ENCODE measurements at places on chromosomes 1 and 21. TPM values are rescaled to one million over a fixed set of nuclear protein-coding genes. Genes with fewer than 3 reads are reported as not detected.

GRCh38 chr21:35179990-35180540 lies 131.0 kb upstream of the RUNX1 start:
- DNase-seq: no peak

GRCh38 chr1:110176299-110176956 lies 26.1 kb downstream of the SLC6A17 start:
- no peak overlapping the region for H3K4me3 ChIP-seq
- H3K27me3 ChIP-seq: no peaks in the 10 kb centered on the region

- H3K27me3 ChIP-seq: no peaks in the 10 kb centered on the region
- no peak overlapping the region for H3K4me3 ChIP-seq
- no peaks in the 10 kb centered on the region for H3K36me3 ChIP-seq
Observed at GRCh38 chr1:25037174-25038074, 107.3 kb upstream of the RUNX3 start.

- no peak for DNase-seq
- no peaks in the 10 kb centered on the region for H3K27me3 ChIP-seq
- H3K36me3 ChIP-seq: no peaks in the 10 kb centered on the region
- no peaks in the 10 kb centered on the region for H3K4me1 ChIP-seq
- H3K4me3 ChIP-seq: no peak overlapping the region
Observed at GRCh38 chr1:24364975-24365678, 46.0 kb downstream of the GRHL3 start.

DNA sequence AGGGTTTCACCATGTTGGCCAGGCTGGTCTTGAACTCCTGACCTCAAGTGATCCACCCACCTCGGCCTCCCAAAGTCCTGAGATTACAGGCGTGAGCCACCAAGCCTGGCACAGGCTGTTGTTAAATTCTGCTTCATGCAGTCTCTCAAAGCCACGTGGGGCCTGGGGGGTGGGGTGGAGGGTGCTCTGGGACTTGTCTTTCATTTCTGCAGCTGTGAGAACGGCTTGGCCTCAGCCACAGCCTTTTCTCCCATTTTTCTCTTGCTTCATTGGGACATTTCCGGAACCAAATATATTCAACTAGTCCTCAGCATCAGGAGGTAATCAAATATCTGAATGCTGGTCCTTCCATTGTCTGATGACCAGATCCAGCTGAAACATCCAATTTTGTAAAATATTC lies 27.6 kb upstream of the KCNE2 start:
- no peaks in the 10 kb centered on the region for H3K4me1 ChIP-seq
- H3K4me3 ChIP-seq: no peak overlapping the region
- no peak overlapping the region for H3K27ac ChIP-seq
- DNase-seq: no peak
- H3K36me3 ChIP-seq: no peaks in the 10 kb centered on the region

PROK1 gene
- not detected for total RNA-seq

DNA sequence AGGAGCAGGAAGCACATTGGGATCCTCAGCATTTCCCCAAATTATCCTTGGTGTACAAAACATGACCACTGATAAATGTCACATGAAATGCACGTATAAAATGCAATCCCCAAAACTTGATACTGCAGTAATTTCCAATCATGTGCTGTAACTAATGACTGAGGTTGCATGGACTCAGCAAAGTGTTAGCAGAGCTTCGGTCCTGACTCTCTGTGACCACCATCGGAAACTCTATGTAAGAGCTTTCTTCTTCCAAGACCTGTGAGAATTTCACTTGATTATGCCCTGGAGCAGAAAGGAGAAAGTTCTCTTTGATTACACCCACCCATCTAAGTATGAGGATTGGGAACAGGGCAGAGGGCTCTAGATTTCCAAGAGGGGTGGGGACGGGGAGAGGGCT lies 908 bp downstream of the CD53 start:
- H3K27me3 ChIP-seq: no peaks in the 10 kb centered on the region
- H3K4me1 ChIP-seq: no peaks in the 10 kb centered on the region
- H3K4me3 ChIP-seq: no peak overlapping the region
- no peaks in the 10 kb centered on the region for H3K36me3 ChIP-seq
- H3K27ac ChIP-seq: no peak overlapping the region

DNA sequence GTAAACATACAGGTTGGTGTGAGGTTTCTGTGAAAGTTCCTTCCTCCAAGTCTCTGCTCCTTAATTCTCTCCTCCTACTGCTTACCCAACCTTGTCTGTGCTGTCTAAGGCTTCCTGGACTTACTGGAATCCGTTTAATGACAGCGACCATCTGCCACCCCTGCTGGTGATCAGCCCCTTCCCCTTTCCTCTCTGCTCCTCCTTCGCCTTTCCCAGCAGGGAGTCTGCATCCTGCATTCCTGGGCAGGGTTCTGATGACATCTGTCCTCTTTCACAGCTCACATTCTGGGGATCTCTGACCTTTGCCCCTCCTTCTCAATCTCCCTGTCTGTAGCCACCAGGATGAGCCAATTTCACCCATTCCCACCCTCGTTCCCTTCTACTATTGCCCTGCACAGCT lies 66.5 kb downstream of the KIRREL1 start:
- H3K27me3 ChIP-seq: no peaks in the 10 kb centered on the region
- H3K27ac ChIP-seq: no peak overlapping the region
- no peaks in the 10 kb centered on the region for H3K36me3 ChIP-seq
- no peak overlapping the region for H3K4me3 ChIP-seq

TNFRSF4 gene
- not detected for total RNA-seq

- H3K4me1 ChIP-seq: no peaks in the 10 kb centered on the region
- no peak overlapping the region for H3K4me3 ChIP-seq
- DNase-seq: no peak
- no peaks in the 10 kb centered on the region for H3K36me3 ChIP-seq
- H3K27ac ChIP-seq: no peak overlapping the region
Observed at GRCh38 chr1:79100385-79100784, 93.9 kb upstream of the ADGRL4 start.

GRCh38 chr1:100606438-100606837 lies 68.5 kb downstream of the GPR88 start:
- no peak overlapping the region for H3K4me3 ChIP-seq
- no peaks in the 10 kb centered on the region for H3K27me3 ChIP-seq
- no peaks in the 10 kb centered on the region for H3K36me3 ChIP-seq
- H3K27ac ChIP-seq: no peak overlapping the region
- DNase-seq: no peak

C1orf146 gene
- total RNA-seq: not detected

- H3K36me3 ChIP-seq: no peaks in the 10 kb centered on the region
- H3K4me1 ChIP-seq: no peaks in the 10 kb centered on the region
- H3K27me3 ChIP-seq: no peaks in the 10 kb centered on the region
- DNase-seq: no peak
- H3K27ac ChIP-seq: no peak overlapping the region
Observed at GRCh38 chr1:57623039-57623790, 199.4 kb upstream of the DAB1 start.

DNA sequence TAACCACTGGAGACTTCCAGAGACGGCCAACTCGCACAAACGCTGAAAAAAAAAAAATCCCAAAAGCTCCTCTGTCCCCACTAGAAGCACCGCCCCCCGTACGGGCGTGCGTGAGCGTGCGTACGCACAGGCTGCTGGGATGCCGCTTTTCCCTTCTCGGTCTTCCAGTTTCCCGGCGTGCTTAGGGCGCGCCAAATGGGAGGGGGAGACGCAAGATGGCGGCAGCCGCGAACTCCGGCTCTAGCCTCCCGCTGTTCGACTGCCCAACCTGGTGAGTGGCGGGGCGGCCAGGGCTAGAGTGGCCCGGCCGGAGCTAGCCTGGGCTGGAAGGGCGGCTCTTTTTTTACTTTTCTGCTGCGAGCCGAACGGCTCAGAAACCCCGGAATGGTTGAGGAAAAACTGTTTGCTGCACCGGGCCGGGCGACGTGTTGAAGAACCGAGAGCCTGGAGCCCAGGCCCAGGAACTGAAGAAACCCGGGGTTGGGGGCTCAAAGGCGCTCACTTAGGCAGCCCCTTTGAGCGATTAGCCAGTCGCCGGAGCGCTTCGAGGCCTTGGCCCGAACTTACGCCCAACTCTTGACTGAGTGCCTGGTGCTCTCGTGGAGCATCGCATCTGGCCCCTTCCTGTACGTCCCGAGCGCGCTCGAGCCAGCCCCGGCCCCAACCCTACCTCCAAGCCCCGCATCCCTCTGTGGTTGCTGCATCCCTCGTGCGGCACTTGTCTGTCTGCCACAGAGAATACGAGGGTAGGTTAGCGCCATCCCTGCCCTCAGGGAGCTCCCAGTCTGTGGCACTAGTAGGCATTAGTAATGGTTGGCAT lies at the start of gene PPP1R8:
Gene PPP1R8, plus strand, starts transcription at position 162 of the 820 bp plus-strand sequence. Its CDS starts 54 bp downstream, at position 216.
- H3K4me3 ChIP-seq: peak within 1 kb of the TSS; percentile 99
- peak; percentile 92 for DNase-seq
- H3K27me3 ChIP-seq: no peaks in the 10 kb centered on the region
- peak within 1 kb of the TSS; percentile 92 for H3K27ac ChIP-seq
- peaks cover 14% of the 10 kb centered on the region for H3K4me1 ChIP-seq

GLRX2 gene
- total RNA-seq: 3.2 TPM

DNA sequence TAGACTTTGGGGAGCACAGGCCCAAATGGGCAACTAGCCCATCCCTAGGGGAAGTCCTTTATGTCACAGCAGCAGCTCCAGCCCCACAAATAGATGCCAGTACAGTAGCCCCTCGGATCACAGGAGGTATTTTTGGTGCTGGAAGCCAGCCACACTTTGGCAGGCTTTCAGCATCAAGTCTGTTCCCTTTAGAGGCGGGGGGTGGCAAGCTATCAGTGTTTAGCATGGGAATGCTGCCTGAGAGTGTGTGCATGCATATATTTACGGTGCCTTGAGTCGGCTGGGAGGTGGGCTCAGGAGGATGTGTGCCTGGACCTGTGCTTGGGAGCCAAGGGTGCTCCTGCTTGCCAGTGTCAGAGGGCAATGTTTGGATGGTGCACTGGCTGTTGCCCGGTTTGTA lies 3.5 kb upstream of the PLXNA2 start:
- no peaks in the 10 kb centered on the region for H3K36me3 ChIP-seq
- no peaks in the 10 kb centered on the region for H3K4me1 ChIP-seq
- no peak overlapping the region for H3K4me3 ChIP-seq
- H3K27ac ChIP-seq: no peak overlapping the region

- H3K4me3 ChIP-seq: no peak overlapping the region
- H3K4me1 ChIP-seq: no peaks in the 10 kb centered on the region
- H3K27ac ChIP-seq: no peak overlapping the region
- H3K27me3 ChIP-seq: peaks cover 30% of the 10 kb centered on the region
Observed at GRCh38 chr1:26409191-26409807, 1.3 kb upstream of the LIN28A start.

GRCh38 chr1:3534803-3535637 lies 76.3 kb downstream of the MEGF6 start:
- H3K4me1 ChIP-seq: no peaks in the 10 kb centered on the region
- H3K4me3 ChIP-seq: no peak overlapping the region
- no peaks in the 10 kb centered on the region for H3K27me3 ChIP-seq
- no peak for DNase-seq
- no peaks in the 10 kb centered on the region for H3K36me3 ChIP-seq

- no peaks in the 10 kb centered on the region for H3K36me3 ChIP-seq
- H3K4me1 ChIP-seq: no peaks in the 10 kb centered on the region
- H3K4me3 ChIP-seq: no peak overlapping the region
- no peaks in the 10 kb centered on the region for H3K27me3 ChIP-seq
- no peak overlapping the region for H3K27ac ChIP-seq
- no peak for DNase-seq
Observed at GRCh38 chr1:30258876-30259275, 464.5 kb downstream of the MATN1 start.

RNPEP gene
- 48.6 TPM for total RNA-seq

HSPB7 gene
- total RNA-seq: 8.7 TPM

KAZN gene
- 7.7 TPM for total RNA-seq

- H3K27me3 ChIP-seq: no peaks in the 10 kb centered on the region
- DNase-seq: no peak
- H3K27ac ChIP-seq: no peak overlapping the region
- no peak overlapping the region for H3K4me3 ChIP-seq
- no peaks in the 10 kb centered on the region for H3K36me3 ChIP-seq
- H3K4me1 ChIP-seq: no peaks in the 10 kb centered on the region
Observed at GRCh38 chr1:246703581-246703980, 20.6 kb upstream of the SCCPDH start.

- no peaks in the 10 kb centered on the region for H3K36me3 ChIP-seq
- peaks cover 4% of the 10 kb centered on the region for H3K4me1 ChIP-seq
Observed at GRCh38 chr1:23922321-23922943, 9.3 kb upstream of the CNR2 start.

DENND1B gene
- 37.5 TPM for total RNA-seq

- H3K27me3 ChIP-seq: no peaks in the 10 kb centered on the region
- H3K4me1 ChIP-seq: no peaks in the 10 kb centered on the region
- no peak overlapping the region for H3K27ac ChIP-seq
- no peak overlapping the region for H3K4me3 ChIP-seq
Observed at GRCh38 chr1:232292818-232293217, 337.1 kb downstream of the SIPA1L2 start.

- H3K4me1 ChIP-seq: no peaks in the 10 kb centered on the region
- no peak overlapping the region for H3K27ac ChIP-seq
- H3K27me3 ChIP-seq: no peaks in the 10 kb centered on the region
- DNase-seq: no peak
Observed at GRCh38 chr1:204563307-204563706, 47.1 kb downstream of the MDM4 start.

CD2 gene
- total RNA-seq: 0.35 TPM

GRCh38 chr1:193552274-193552673 lies 365.9 kb upstream of the B3GALT2 start:
- no peaks in the 10 kb centered on the region for H3K36me3 ChIP-seq
- H3K27ac ChIP-seq: no peak overlapping the region
- no peaks in the 10 kb centered on the region for H3K27me3 ChIP-seq
- no peaks in the 10 kb centered on the region for H3K4me1 ChIP-seq
- no peak for DNase-seq
- H3K4me3 ChIP-seq: no peak overlapping the region

SOX13 gene
- 139 TPM for total RNA-seq

NDUFS2 gene
- total RNA-seq: 99.2 TPM

DNA sequence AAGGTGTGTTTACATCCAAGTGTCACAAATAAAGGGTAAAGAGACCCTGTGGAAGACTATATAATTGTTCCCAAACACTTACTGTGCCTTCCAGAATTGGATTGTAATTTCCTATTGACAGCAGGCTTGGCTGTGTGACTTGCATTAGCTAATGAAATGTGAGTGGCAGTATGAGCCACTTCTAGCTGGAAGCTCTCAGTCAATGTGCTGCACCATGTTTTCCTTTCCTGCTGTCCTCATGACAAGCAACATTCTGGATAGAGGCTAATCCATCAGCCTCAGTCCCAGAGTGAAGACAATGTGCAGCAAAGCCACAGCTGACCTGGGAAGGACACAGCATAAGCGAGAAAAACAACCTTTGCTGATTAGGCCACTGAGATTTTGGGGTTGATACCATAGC lies 5.9 kb upstream of the FOXJ3 start:
- no peaks in the 10 kb centered on the region for H3K27me3 ChIP-seq
- no peak overlapping the region for H3K4me3 ChIP-seq

CRP gene
- total RNA-seq: 1.4 TPM

GRCh38 chr1:211632808-211633523 lies 42.5 kb downstream of the NEK2 start:
- no peaks in the 10 kb centered on the region for H3K36me3 ChIP-seq
- H3K4me3 ChIP-seq: no peak overlapping the region
- no peaks in the 10 kb centered on the region for H3K27me3 ChIP-seq

CFHR5 gene
- total RNA-seq: not detected

- no peak overlapping the region for H3K27ac ChIP-seq
- no peak overlapping the region for H3K4me3 ChIP-seq
- DNase-seq: no peak
Observed at GRCh38 chr21:22880573-22880972, 1882.4 kb downstream of the NCAM2 start.

SAMSN1 gene
- 0.29 TPM for total RNA-seq

CFHR3 gene
- not detected for total RNA-seq

All from uterus (tissue), 4 donors.